ENCODE measurements at places on chromosomes 13 and 19. TPM values are rescaled to one million over a fixed set of nuclear protein-coding genes. Genes with fewer than 3 reads are reported as not detected.

Gene METTL21C
- not detected for total RNA-seq

Gene LRRC4B
- total RNA-seq, result 0.40 TPM

Gene C3
- total RNA-seq, result 40.6 TPM

Gene GPR12
- total RNA-seq, result not detected

Gene ZNF582
- 1.0 TPM for total RNA-seq

Gene GIPR
- total RNA-seq, result 3.5 TPM

Gene TLE6
- total RNA-seq, result 5.0 TPM

Gene SSC5D
- total RNA-seq, result 0.61 TPM

Gene ZNF729
- total RNA-seq, result not detected

Gene SLC35E1
- 19.3 TPM for total RNA-seq

Gene TRPC4
- not detected for total RNA-seq

Gene KIR2DL1
- total RNA-seq, result not detected

Gene RTBDN
- 0.33 TPM for total RNA-seq

Gene RPS15
- 1,894 TPM for total RNA-seq

Gene NEK5
- 0.07 TPM for total RNA-seq

Gene PSPN
- 0.67 TPM for total RNA-seq

Gene KEAP1
- 59.3 TPM for total RNA-seq

Gene PGLYRP1
- not detected for total RNA-seq

Gene SLC25A30
- 9.2 TPM for total RNA-seq

Gene KLK15
- total RNA-seq, result not detected

Gene POU2F2
- total RNA-seq, result 0.45 TPM

Gene TMEM86B
- 3.1 TPM for total RNA-seq

Gene RHPN2
- total RNA-seq, result 56.1 TPM

Gene RFPL4A
- 0.35 TPM for total RNA-seq

Gene ZNF606
- total RNA-seq, result 2.2 TPM

Gene SHISA7
- not detected for total RNA-seq

Measured in A549 treated with Mapracorat at 1 μM for 4 hours (cell line).